Suppressor macrophage treated with lipopolysaccharide for 4 hours (primary cell): ENCODE measurements at places on chromosomes 12 and 14.

GRCh38 chr14:61355892-61356325, 34.5 kb downstream of the PRKCH start:
- DNase-seq, result peak; percentile 89

DNA sequence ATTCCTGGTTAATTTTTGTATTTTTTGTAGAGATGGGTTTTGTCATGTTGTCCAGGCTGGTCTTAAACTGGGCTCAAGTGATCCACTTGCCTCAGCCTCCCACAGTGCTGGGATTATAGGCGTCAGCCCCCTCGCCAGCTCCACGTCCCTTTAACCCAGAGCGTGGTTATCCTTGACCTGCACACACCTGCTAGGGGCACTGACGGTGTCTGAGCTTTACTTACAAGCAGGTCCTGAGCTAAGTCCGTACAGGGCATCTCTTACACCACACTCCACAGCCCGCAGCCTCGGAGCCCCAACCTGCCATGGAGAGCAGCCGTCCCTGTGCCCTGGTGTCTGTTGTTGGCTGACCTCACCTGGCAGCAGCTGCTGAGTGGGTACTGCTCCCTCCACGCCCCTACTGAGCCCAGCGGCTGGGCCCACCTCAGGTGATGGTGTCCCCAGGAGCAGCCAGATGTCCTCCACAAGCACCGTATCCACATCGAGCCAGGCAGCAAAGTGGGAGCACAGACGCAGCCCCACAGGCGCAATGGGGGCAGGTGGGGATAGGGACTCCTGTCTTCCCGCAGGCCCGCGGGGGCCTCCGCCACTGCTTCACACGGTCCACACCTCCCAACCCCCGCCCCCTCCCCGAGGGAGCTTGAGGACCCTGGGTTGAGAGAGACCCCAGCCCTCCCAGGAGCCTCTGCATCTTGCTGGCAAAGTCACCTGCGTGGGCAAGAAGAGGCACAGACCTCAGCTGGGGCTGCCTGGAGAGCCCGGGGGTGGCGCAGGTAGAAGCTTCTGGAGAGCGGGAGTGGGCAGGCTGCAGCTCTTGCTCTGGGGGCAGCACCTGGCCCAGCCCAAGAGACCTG, 325.4 kb upstream of the SFSWAP start:
- no peak for DNase-seq

- no peak for DNase-seq
Observed at GRCh38 chr14:88535813-88536212, 19.0 kb downstream of the PTPN21 start.

DNA sequence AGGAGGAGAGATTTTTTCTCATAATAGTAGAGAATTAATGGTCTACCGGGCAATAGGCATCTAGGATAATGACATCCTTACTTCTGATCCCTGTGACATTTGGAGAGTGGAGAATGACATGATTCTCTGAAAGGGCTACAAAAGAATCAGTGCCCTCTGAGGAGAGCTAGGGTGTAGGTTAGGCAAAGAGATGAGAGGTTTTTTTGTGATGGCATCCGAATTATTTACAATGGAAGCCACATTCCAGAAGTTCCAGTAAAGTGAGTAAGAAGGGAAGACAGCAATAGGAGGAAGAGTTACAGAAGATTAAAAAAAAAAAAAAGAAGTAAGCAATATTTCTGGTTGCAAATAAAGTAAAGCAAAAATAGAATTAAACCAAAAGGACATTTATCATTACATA, 478.0 kb downstream of the RMST start:
- no peak for DNase-seq

DNA sequence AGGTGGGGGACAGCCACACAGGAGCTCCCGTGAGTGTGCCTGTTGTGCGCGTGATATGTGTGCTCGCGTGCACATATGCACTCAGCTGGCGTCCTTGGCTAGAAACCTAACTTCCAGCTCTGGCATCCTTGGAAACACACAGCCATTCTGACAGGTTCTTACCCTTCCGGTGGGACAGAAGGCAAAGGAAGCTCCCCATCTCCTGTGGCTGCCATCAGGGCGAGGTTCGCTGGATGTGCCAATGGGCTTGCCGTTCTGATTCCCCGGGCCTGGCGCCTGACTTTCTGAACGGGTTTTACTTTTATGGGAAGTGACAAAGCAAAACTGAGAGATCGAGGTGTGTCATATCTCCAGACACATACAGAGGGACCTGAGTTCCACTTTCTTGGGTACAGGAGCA, 124.7 kb downstream of the PAPOLA start:
- no peak for DNase-seq

- no peak for DNase-seq
Observed at GRCh38 chr12:30820406-30820946, 65.7 kb upstream of the CAPRIN2 start.

DNA sequence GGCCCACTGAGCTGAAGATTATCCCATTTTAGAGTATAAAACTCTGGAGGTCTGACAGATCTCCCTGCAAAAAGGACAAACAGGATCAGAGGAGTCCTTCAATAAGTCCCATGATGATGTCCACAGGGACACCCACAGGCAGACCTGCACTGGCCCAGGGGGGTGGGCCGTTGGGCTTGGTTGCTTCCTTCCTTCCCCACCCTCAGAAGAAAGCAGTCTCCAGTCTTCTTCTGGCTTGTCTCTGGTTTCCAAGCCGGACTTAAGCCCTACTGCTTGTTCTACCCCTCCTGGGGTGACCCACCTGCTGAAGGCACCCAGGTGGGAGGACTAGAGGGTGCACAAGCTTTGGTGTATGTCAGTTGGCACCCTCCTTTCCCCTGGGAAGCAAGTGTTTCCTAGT, 209.0 kb downstream of the ANO2 start:
- DNase-seq, result no peak

DNA sequence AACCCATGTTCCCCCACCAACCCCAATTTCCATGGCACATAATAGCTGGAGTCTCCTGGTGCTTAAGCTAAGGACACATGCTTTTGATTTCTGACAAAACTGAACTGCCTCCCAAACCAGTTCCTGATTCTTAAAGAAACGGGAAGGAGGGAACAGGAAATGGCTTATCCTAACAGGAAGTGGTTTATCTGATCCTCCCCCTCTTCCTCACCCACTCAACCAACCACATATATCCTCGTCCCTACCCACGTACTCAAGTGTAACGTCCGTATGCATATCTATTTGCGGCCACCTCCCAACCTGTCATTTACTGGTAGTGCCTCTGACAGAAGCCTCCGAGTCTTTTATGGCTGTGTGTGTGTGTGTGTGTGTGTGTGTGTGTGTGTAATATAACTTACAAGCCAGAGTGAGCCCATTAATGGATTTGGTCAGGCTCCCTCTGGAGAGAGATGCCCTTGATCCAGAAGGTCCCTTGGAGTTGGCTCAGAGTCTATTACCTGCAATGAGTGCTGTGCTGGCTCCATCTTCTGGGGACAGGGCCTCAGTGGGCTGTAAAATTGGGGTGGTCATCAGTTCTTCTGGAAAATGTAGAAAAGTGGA, 7.7 kb downstream of the DAZAP2 start:
- DNase-seq, result peak; percentile 86

DNA sequence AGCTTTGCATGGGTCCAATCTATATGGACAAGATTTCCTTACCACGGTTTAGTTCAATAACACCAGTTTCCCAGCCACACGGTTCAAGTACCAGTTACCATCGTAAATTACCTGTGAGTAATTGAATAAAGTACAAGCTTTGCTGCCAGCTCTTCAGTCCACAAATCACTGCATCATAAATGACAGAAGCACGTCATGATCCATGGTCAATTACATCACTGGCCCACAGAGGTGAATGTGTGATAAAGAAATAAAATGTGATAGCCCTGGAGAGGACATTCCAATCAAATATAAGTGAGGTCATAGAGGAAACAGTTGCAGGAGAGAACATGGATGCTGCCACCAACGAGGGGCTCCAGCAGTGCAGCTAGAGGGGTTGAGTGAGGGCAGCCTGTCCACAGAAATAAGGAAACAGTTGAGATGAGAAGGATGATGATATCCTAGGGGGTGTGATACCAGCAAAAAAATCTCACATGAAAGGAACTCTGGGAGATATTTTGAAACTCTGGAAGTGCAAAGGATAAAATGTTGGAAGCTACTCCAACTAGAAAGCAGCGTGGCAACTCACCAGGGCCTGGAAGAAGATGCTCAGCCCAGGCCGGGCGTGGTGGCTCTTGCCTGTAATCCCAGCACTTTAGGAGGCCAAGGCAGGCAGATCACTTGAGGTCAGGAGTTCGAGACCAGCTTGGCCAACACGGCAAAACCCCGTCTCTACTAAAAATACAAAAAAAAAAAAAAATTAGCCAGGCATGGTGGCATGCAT, 5.8 kb upstream of the DYNC1H1 start:
- DNase-seq, result no peak

DNA sequence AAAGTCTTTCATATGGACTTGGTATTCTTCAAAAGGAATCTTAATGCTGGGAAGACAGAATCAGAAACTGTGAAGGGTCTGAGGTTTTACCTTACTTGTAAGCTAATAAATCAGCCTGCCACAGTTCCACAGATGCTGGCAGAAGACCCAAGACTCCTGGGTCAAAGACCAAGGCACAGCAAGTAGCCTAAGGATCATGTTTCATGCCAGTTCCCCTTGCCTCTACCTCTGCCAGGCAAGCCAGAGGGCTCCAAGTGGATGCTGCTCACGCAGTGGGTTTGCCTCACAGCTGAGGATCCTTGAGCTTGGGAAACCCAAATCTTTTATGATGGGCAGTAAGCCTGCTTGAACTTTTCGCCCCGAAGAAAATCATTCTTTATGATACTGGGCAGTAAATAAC, 15.2 kb upstream of the RXYLT1 start:
- DNase-seq, result no peak

DNA sequence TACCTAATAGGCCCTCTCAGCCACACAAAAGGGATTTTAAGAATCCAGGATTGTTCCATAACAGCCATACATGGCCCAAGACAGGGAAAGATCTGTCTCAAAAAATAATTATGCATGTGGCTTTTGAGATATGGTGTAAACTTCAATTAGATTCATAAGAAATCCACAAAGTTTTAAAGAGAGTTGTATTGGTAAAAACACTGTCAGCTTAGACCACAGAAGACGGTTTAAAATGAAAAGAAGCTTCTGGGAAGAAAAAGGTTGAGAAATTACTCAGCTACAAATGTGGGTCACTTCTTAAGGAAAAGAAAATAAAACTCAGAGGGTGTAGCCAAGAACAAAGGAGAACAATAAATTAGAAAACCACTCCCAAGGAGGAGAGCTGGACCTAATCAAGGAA, 191.4 kb downstream of the KIF26A start:
- no peak for DNase-seq

- DNase-seq, result no peak
Observed at GRCh38 chr12:110035534-110036104, 12.7 kb downstream of the C12orf76 start.

DNA sequence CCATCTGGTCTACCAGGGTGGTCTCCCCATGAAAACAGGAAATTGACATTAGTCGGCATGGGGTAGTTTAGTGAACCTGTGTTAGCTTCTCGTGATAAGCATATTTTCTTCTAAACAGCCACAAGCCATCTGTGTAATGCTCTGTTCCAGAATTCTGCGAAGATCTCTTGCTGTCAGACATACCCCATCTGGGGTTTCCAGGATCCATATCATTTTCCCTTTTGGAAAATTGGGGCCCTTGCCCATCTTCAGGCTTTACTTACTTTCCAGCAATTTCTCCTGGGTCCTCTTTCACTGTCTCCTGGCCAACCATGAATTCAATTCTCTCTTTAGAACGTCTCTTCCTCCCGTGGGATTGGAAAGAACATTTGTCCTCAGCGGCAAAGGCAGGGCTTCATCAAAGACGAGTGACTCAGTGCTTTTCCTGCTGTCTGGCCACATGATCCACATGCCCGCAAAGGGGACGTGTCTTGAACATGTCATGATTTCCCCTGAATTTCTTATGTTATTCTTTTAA, 21.4 kb upstream of the NCOR2 start:
- peak; percentile 78 for DNase-seq
